ENCODE measurements at places on chromosomes 13 and 19.

DNA sequence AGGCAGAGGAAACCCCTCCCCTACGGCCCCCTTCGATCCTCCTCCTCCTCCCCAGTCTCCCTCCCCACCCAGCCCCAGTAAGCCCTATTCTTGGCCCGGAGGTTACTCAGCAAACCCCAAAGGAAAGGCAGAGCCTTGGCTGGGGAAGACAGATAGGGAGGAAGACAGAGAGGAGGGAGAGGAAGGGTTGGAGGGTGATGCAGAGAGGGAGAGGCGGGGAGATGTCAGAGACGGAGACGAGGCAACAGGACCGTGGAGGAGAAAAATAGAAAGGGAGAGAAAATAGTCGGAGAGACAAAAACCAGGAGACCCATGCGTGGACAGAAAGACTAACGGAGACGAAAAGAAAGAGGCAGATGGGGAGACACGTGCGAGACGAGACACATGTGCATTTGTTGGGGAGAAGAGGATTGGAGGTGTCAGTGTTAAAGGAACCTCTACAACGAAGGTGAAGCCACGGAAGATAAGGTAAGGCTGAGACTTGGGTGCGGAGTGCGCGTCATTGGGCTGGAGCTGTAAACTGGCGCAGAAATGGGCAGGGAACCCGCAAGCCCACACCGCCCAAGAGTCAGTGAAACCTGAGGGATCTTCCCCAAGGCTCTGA, 2.9 kb downstream of the TGFB1 start:
- DNase-seq, result no peak

DNA sequence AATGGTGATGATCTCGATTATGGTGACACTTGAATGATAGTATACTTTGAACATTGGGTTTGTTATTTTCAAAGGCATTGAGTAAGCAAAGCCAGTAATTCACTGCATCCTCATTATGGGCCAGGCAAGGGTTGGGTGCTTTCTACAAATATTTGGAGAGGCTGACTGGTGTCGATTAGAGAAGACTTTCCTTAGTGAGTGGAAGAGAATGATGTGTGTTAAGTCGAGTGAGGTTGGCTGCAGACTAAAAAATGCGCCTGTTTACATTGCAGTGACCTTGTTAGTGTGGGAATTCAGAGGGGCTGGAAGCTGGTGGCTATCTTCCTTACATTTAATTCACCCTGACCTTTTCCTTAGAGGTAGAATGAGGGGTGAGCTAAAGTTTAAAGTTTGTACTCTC, 22.4 kb upstream of the RNF113B start:
- no peak for DNase-seq

DNA sequence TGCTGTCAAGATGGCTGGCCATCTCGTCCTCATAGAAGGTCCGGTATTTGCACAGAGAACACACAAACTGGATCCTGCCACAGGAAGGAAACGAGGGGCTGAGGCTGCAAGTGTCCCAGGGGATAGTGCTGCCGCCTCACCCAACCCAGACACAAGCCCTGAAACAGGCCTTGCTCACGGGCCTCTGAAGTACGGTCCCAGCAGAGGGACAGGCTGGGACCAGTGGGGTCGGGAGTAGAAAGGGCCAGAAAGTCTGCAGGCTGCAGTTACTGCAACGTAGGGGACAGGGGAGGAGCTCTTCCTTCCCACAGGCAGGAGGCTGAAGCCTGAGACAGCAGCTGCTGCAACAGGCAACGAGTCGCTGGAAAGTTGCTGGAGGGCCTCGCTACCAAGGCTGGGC, 18.2 kb upstream of the AKAP8 start:
- DNase-seq, result no peak

DNA sequence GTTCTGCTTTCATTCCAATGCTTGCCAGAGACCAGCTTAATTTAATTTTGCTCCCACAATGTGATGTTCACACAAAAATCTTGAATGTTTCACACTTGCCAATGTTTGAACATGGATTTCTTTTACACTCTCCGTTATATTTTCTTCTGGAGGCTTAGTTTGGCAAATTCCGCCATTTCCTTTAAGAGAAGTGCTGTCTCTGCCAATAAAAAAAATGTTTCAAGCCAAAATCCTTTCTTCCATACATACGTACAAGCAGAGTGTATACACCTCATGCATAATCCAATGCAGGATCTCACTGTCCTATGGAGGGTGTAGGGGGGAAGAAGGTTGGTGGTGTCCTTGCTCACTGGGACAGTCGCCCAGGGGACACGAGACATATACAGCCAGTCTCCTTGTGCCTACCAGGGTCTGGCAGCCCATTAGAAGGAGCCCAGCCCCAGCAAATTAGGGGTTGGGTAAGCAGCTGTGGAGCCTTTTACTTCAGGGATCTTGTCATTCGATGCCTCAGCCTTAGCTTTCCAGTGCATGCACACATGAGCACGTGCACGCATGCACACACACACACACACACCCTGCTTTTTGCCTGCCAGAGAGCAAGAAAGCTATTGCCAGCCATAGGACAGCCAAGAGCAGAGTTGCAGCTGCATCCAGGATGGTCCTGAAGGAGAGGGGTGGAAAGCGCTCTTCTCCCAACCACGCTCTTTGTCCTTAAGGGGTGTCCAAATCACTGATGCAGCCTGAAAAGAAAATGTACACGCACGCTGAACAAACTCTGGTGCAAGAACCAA, 208.3 kb downstream of the FOXO1 start:
- no peak for DNase-seq

DNA sequence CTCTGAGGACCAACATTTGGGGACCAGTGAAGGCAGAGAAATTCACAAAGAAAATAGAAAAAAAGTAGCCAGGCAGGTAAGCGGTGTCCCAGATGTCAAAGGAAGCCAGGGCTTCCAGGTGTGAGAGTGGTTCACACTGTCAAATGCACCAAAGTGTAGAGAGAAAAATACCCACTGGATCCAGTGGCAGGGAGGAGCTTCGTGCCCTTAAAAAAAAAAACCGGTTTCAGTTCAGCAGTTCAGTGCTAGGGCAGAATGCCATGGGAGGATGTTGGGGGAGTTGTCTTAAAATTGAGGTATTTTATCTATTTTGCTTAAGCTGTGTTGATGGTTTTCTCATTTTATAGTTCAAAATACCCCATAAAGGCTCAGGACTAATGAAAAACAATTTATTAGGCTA, 47.8 kb upstream of the C1QTNF9 start:
- no peak for DNase-seq

DNA sequence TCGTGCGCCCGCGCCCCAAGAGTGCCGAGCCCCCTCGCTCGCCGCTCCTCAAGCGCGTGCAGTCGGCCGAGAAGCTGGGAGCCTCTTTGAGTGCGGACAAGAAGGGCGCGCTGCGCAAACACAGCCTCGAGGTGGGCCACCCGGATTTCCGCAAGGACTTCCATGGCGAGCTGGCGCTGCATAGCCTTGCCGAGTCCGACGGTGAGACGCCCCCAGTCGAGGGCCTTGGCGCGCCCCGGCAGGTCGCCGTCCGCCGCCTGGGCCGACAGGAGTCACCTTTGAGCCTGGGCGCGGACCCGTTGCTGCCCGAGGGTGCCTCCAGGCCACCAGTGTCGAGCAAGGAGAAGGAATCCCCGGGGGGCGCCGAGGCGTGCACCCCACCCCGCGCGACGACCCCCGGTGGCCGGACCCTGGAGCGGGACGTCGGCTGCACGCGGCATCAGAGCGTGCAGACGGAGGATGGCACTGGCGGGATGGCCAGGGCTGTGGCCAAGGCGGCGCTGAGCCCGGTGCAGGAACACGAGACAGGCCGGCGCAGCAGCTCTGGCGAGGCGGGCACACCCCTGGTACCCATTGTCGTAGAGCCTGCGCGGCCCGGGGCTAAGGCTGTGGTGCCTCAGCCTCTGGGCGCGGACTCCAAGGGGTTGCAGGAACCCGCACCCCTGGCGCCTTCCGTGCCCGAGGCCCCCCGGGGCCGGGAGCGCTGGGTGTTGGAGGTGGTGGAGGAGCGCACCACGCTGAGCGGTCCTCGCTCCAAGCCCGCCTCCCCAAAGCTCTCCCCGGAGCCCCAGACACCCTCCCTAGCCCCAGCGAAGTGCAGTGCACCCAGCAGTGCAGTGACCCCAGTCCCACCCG, 7.1 kb downstream of the DNASE2 start:
- DNase-seq, result no peak

- no peak for DNase-seq
Measured at GRCh38 chr19:54532528-54532927, 29.9 kb downstream of the LAIR2 start.

DNA sequence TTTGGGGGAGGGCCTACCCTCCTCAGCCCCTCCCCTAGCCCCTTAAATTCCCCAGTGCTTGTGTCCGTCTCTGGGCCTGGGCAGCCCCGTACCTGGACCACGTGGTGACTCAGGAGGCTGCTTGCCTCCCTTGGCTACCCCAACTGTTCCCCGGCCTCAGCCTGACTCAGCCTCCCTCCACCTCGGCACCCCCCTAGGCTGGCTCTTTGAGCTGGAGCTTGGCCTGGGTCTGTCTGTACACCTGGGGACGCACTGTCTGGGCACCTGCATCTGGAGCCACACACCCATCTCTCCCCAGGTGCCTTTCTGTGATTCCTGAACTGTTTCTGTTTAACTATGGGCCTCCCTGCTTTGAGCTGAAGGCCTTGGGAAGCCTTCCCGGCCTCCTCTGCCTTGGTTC, 1.8 kb upstream of the KLK14 start:
- no peak for DNase-seq

- no peak for DNase-seq
Measured at GRCh38 chr13:102227741-102228140, 174.1 kb downstream of the FGF14 start.

GRCh38 chr13:60969656-60970055, 446.0 kb downstream of the PCDH20 start:
- no peak for DNase-seq

- DNase-seq, result no peak
Measured at GRCh38 chr19:16970821-16971220, 55.8 kb downstream of the CPAMD8 start.
